Esophagus squamous epithelium (tissue), 5 donors: ENCODE measurements at places on chromosomes 12 and 14.

- DNase-seq = no peak
Observed at GRCh38 chr14:65412856-65413738, 567 bp downstream of the FUT8 start.

DNA sequence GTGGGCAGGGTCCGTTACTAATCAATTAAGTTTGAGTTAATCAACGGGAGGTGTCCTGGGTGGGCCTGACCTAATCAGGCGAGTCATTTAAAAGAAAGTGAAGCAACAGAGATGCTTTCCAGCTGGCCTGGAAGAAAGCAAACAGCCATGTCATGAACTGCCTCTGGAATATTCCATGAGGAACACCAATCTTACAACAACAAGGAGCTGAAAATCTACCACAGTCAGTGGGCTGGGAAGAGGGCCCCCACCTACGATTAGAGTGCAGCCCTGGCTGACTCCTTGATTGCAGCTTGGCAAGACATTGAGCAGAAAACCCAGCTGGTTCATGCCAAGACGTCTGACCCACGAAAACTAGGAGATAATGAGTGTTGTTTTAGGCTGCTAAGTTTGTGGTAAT is 56.2 kb downstream of the SSPN start:
- no peak for DNase-seq

- DNase-seq = no peak
Observed at GRCh38 chr12:127885954-127886750, 380.8 kb upstream of the TMEM132C start.

DNA sequence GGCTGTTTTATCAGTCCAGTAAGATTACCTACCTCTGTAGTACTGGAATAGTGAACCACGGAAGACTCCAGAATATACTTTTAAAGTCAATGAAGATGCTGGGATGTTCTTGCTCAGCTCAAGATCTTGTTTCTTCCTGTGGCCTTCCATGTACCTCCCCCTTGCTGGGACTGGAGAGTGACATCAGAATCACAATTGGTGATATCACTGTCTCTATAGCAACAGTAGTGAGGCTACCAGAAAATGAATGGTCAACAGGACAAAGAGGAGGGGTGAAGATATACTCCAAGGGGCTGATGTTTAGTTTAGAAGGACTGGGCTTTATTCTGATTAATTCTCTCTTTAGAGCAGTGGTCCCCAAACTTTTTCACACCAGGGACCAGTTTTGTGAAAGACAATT is 3.8 kb downstream of the AKAP3 start:
- no peak for DNase-seq

GRCh38 chr12:110348431-110349059 is 55.0 kb downstream of the ANAPC7 start:
- no peak for DNase-seq

GRCh38 chr12:71772735-71773134 is 18.1 kb downstream of the RAB21 start:
- DNase-seq = no peak

- DNase-seq = no peak
Observed at GRCh38 chr12:112161711-112162110, 36.4 kb downstream of the TRAFD1 start.

DNA sequence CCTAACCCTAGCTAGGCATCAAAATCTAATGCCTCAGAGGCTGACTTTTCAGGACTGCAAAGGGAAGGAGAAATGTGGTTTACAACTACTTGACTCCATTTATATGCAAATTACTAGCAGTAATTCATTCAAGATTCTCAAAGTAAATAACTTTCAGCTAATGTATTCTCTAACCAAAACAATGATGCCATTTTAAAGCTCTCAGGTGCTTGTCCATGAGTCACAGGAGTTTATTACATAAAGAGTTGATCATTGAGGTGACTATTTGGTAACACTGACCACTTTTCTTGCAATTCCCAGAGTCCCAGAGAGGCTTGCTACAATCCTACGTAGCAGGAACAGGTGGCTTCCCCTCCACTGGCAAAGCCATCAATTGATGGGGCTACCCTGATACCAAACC is 109.0 kb upstream of the SLC35F4 start:
- DNase-seq = no peak

GRCh38 chr12:68234140-68234539 is 8.5 kb upstream of the IL26 start:
- no peak for DNase-seq

GRCh38 chr12:106179086-106179485 is 40.3 kb upstream of the NUAK1 start:
- no peak for DNase-seq

GRCh38 chr14:101367421-101368261 is 193.7 kb upstream of the DIO3 start:
- DNase-seq = no peak

- no peak for DNase-seq
Observed at GRCh38 chr12:114562654-114563053, 121.3 kb downstream of the TBX3 start.

- DNase-seq = no peak
Observed at GRCh38 chr14:100290607-100291304, 15.5 kb downstream of the SLC25A29 start.
